Hypothalamus (tissue), 51 donors: ENCODE measurements at places on chromosomes 1 and 21.

- no peak for DNase-seq
Observed at GRCh38 chr1:1081311-1082238, 7.5 kb upstream of the RNF223 start.

GRCh38 chr1:201385299-201385891, 7.9 kb upstream of the TNNT2 start:
- DNase-seq, result no peak

- DNase-seq, result no peak
Observed at GRCh38 chr1:26607186-26607585, 77.6 kb downstream of the RPS6KA1 start.

- DNase-seq, result no peak
Observed at GRCh38 chr1:153250166-153250565, 9.3 kb upstream of the LORICRIN start.

GRCh38 chr21:29571949-29572348, 273.2 kb downstream of the BACH1 start:
- DNase-seq, result no peak

DNA sequence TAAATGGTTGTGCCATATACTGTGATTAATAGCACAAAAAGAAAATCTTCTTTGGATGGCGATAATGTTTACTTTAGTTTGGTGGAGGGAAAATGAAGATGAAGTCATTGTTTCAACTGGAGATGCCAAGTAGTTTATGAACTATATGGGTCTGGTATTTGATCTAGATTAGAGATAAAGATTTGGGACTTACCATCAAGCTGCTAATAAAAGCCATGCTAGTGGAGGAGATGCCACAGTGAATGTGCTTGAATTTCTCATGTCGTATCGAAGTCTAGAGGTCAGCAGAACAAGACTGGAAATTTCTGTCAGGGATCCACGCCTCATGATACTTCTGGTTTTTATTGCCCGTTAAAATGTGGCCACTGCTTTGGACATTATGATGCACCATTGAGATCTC, 742.0 kb downstream of the NCAM2 start:
- no peak for DNase-seq

- no peak for DNase-seq
Observed at GRCh38 chr21:16307256-16307655, 577.5 kb downstream of the USP25 start.

- DNase-seq, result no peak
Observed at GRCh38 chr1:228833911-228834688, 98.8 kb downstream of the RHOU start.

GRCh38 chr21:34807881-34808568, 139.2 kb downstream of the CLIC6 start:
- no peak for DNase-seq

- DNase-seq, result no peak
Observed at GRCh38 chr1:221688488-221688843, 53.4 kb downstream of the DUSP10 start.
